ENCODE measurements at places on chromosomes 3 and 15.

DNA sequence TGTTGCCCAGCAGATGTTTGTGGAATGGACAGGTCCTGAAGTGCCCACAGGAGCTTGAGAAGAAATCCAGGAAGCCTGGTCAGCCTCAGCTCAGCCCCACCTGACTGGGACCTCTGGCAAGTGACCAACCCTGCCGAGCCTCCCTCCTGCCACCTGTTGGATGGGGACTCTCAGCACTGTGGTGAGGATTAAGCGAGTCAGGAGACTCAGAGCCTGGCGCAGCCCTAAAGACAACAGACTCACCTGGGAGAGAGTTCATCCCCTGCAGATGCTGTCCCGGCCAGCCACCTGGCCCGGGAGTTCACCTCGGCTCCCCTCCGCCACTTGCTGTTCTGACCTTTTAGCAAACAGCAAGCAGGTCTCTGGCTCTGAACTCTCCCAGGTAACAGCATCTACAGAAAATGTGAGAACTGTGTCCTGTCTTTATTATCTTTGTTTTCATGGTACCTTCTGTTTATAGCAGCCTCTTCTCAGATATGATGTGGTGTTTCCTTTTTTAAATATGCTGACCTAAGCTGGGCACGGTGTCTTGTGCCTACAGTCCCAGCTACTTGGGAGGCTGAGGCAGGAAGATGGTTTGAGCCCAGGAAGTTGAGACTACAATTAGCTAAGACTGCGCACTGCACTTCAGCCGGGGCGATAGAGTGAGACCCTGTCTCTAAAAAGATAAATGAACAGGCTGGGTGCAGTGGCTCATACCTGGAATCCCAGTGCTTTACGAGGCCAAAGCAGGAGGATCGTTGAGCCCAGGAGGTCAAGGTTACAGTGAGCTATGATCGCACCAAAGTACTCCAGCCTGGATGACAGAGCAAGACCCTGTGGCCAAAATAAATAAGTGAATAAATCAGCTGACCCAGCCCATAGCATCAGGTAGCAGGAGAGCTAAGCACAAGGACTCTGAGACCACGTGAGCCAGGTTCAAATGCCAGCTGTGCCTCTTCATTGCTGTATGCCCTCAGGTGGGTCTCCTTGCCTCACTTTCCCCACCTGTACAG lies 32.4 kb upstream of the SLC6A6 start:
- DNase-seq: no peak

GRCh38 chr3:69161587-69162307 lies 39.4 kb upstream of the LMOD3 start:
- DNase-seq: peak; percentile 67

- no peak for DNase-seq
Observed at GRCh38 chr3:69560818-69561217, 174.9 kb upstream of the FRMD4B start.

DNA sequence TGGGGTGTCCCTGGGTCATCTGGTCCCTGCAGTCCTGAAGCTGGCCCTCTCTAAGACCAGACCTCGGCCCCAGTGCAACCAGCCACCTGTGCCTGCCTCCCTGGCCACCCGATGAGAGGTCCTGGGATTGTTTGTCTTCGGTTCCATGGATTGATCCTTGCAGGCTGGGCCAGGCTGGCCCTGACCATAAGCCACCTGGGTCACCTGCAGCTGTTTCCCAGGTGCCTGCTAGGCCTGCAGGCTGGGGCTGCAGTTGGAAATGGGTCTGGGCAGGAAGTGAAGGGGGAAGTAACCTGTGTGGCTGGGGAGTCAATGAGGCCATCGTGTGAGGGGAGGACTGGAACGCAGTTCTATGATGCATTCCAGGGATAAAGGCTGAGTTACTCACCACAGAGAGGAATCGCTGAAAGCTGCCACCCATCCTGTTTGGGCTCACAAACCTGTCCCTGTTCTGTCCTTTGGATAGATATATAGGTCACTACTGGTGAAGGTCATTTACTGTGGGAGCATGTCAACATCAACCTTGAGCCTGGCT lies 30.9 kb upstream of the VPS8 start:
- no peak for DNase-seq

- DNase-seq: peak; percentile 40
Observed at GRCh38 chr3:114290911-114291901, 2.6 kb upstream of the TIGIT start.

DNA sequence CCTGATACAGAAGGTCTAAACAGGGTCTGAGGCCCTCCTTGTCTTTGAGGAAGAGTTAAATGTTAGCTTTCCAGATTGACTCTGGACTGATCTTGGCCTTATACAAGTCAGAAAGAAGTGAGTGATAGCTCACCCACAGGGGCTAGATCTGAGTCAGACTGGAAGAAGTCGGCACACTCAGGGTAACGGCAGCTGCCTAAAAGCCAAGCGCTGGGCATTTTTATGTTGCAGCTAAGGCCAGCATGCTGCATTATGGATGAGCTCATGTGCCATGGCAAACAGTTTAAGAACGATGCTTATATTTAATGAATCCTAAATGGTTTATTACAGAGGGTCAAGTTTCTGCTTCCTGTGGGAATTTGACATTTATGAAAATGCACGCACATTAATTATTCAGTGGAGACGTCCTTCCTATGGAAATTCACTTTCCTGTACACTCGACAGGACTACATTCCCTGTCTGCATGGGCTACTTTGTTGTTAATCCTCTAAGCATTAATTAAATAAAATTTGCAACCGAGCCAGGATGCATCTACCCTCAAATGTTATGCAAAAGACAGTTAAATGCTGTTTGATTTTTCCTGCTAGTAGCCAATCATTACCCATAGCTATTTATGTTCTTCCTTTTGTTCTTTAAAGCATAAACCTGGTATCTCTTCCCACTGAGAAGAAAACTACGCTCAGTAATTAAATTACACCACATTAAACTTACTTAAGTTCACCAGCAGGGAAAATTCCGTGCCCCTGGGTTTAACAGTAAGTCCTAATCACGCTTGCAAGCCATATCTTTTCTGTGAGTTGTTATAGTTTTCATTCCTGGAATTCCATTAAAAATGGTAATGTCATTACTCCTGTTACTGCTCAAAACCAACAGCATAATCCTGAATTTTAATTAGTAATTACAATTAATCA lies 762.7 kb upstream of the CFAP20DC start:
- DNase-seq: no peak

GRCh38 chr3:132284781-132285619 lies 32.2 kb upstream of the ACP3 start:
- no peak for DNase-seq

DNA sequence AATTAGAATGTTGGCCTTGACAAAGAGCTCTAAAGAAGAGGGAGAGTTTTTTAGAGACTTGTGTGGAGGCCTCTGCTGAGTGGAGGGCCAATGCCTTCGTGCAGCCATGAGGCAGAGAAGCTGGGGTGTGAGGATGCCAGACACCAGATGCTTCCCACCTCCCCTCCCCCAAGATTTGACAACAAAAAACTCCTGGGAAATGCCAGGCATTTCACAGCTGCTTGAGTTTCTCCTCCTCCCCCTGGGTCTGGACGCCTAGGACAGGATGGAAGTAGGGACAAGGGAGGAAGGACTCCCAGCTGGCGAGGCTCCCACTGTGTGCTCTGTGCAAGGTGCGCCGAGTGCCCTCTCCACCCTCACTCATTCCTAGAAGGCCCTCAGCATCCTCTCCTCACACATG lies 20.1 kb downstream of the TGM4 start:
- DNase-seq: no peak

GRCh38 chr3:127003601-127004280 lies 20.8 kb downstream of the PLXNA1 start:
- no peak for DNase-seq

GRCh38 chr3:113441051-113441770 lies at the start of gene CFAP44:
TSS of gene CFAP44 (minus strand) at chr3:113441493. CDS start at chr3:113433664, 7,829 bp downstream.
- no peak for DNase-seq

- no peak for DNase-seq
Observed at GRCh38 chr3:13278783-13279531, 141.2 kb downstream of the NUP210 start.

- DNase-seq: no peak
Observed at GRCh38 chr3:81472600-81473362, 288.7 kb downstream of the GBE1 start.

DNA sequence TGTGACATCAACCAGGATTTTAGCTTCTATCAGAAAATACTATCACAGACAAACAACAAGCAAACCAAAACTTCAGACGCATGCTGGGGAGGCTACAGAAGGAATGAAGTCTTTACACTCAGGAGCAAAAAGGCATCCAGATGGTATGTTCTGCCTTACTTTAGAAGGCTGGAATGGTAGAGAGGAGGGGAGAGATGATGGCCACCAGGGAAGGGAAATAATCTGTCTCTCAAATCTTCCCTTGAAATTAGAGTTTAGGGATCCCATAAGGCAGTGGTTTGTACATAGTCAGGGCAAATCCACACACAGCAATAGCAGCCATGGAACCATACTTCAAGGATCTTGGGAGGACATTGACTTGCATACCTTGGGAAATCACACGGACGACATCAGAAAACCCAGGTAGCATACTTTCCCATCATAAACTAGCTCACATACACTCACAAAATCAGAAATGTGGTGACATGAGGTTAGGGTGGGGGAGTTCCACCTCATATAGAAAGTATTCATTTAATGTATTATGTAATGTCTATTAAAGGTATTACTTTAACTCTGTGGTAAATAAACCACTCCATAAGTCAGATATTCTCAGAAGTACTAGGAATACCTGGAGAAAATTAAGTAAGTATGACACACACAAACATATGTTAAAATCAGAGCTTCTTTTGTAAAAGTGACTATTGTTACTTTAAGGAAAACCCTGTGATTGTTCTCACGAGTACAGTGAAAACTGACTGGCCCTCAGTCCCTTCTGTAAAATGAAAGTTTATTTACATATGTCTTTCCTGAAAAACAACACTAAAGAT lies 9.4 kb downstream of the BTLA start:
- no peak for DNase-seq

DNA sequence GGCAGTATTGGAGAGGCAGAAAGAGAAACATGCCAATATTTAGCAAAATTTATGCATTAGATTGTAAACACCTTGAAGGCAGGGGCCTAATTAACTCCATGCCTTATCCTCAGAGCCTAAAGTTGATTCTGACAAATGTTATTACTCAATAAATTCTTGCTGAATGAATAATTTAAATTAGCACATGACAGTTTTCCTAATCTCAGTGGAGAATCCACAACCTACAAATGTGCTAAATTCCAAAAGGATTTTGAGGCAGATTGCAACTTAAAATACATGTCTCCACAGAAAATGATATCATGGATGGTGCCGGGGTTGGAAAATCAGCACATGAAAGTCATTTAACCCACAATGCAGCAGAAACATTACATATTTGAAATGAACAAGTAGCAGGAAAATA lies 41.1 kb upstream of the NANOGP8 start:
- DNase-seq: no peak

GRCh38 chr3:128348805-128349531 lies 117.7 kb downstream of the DNAJB8 start:
- DNase-seq: no peak

DNA sequence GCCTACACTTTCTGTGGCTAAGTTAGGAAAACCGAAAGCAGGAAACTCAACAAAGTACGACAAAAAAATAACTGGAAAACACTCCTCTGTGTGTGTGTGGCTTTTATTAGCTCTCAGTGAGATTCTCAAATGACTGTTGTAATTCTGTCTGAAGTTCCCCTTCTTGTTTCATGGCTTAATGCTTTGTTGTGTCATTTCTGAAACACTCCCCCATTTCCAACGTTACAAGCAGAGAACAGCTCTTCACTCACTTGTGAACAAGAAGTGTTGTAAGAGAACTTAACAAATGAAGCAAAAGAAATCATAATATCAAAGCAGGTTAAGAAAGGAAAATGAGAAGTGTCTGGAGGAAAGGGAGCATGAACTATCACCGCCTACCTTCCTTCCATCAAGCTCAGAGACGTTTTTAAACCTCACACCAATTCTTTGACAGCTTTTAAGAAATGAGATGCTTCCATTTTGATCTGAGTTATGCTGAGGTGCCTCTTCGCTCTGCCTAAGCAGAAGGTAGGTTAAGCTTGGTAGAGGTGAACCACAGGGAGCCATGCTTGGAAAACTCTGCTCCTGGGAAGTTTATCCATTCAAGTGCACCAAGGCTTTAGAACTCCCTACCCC lies 12.4 kb upstream of the SEC62 start:
- no peak for DNase-seq

- no peak for DNase-seq
Observed at GRCh38 chr3:188062216-188062615, 91.7 kb upstream of the LPP start.

DNA sequence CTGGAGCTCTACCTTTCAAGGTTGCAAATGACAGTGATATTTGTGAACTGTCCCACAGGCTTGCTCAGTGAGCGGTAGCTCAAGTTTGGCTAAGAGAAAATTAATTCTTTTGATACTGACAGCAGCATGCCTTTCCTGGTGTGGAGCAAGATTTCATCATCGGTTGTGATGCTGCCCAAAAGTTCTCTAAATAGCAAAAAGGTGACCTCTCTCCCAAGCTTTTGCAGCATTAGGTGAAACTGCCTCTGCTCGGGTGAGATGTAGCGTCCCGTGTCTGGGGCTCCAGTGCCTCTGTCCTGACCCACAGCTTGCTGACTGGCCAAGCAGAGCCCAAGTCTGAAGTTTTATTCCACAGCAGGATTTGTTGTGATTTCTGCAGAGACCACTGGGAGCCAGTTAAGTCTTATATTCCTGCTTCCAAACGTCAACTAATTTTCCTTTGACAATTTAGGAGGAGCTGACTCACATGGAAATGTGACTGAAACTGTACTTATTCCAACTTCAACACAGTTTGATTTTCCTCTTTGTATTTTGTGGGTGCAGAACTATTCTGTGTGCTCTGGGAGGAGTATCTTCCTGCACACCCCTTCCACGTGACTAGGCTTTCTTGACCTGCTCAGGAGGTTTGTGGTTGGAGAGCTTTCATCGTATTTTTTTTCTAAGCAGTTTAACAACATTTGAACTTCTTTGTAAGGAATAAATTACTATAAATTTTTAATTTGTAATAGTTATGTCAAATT lies 5.9 kb downstream of the SYNM start:
- no peak for DNase-seq

DNA sequence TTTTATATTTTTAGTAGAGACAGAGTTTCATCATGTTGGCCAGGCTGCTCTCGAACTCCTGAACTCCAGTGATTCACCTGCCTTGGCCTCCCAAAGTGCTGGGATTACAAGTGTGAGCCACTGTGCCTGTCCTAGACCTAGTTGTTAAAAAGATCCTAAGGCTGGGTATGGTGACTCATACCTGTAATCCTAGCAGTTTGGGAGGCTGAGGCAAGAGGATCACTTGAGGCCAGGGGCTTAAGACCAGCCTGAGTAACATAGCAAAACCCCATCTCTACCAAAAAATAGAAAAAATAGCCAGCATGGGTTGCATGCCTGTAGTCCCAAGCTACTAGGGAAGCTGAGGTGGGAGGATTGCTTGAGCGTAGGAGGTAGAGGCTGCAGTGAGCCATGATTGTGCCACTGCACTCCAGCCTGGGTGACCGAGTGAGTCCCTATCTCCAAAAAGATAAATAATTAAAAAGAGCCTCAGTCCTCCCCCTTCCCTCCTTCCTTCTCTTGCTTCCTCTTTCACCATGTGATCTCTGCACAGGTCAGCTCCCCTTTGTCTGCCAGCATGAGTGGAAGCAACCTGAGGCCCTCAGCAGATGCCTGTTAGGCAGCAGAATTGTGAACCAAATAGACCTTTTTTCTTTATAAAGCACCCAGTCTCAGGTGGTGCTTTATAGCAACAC lies 9.8 kb upstream of the FNDC3B start:
- no peak for DNase-seq

GRCh38 chr3:112508860-112509259 lies 9.6 kb upstream of the BTLA start:
- no peak for DNase-seq

GRCh38 chr3:137641879-137642704 lies 122.0 kb upstream of the SOX14 start:
- DNase-seq: no peak

- DNase-seq: no peak
Observed at GRCh38 chr3:184946917-184947316, 135.0 kb downstream of the VPS8 start.
